ENCODE measurements at places on chromosomes 4 and X.

DNA sequence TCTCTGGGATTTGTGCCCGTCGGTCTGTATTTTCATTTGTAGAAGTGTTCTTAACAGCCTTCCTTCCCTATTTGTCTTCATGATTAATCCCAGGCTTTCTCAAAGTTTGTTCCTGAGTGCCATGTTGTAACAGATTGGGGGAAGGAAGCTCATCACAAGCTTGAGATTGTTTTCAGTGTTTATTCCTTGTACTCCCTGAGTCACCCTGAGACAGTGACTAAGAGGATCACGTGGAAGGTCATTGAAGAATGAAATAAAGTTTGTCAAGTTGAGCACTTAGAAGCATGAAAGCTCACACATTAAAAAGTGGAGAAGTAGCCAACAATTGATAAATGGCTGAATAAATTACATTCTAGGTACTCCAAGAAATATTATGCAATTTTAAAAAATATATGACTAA, 153.5 kb upstream of the FAM241A start:
- no peak for DNase-seq

- no peak for DNase-seq
Measured at GRCh38 chr4:150580306-150580705, 1.6 kb upstream of the MAB21L2 start.

GRCh38 chr4:89042055-89042454, 14.9 kb downstream of the FAM13A start:
- DNase-seq: no peak

DNA sequence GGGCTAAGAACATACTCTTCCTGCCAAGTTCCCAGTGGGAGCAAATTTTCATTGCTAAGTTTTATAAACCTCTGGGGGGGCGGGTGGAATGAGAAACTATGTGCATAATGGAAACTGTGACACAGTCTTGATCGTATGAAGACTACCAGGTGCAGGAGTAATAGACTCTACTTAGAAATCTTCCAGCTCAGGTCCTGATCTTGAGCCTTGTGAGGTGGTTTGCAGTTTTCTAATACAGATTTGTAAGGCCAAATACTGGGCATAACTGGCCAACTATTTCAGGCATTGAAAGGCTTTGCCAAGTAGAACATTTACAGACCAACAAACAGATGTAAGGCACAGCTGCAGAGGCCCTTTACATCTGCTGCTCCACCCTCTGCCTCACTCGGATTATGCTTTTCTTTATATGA, 89.7 kb upstream of the CBR4 start:
- DNase-seq: no peak

- no peak for DNase-seq
Measured at GRCh38 chrX:126272795-126273497, 106.9 kb upstream of the DCAF12L2 start.

- DNase-seq: no peak
Measured at GRCh38 chr4:37749398-37749988, 63.3 kb upstream of the RELL1 start.

DNA sequence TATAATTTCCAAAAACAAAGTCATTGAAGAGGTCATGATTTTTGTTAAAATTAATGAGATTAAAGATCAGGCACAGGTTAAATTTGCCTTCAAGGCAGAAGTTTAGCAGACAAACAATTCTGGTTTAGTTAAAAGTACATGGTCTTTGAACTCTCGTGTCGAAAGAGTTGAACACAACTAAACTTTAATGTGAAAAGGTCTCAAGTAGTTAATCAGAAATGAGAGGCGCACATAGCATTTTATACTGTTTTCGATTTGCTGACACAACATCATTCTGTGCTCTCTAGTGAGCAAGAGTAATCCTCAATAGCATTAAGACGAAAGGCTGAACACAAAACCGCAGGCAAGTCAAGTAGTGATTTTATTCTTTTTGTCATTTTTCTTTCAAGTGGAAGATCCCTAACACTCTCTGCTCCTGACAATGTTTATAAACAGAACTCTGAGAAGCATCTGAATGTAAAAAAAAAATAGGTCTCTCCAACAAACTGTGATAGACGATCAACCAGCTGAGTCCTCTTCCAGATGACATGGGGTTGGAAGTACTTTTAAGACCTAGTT, 49.8 kb downstream of the SH3RF1 start:
- no peak for DNase-seq

DNA sequence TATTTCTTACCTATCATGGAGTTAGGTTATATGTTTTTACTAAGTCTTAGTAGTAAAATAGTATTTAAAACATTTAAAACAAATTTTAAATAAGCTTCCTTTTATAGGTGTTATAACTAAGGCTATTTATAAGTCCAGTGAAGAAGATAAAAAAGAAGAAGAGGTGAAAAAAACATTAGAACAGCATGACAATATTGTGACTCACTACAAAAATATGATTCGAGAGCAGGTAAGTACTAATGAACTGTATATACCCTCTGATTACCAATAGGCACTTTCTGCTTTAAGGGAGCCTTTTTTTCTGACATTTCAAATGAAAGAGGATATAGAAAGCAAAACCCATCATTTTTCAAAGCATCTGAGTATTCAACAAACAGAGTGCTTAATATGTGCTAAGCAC, 76.6 kb downstream of the USO1 start:
- DNase-seq: no peak

DNA sequence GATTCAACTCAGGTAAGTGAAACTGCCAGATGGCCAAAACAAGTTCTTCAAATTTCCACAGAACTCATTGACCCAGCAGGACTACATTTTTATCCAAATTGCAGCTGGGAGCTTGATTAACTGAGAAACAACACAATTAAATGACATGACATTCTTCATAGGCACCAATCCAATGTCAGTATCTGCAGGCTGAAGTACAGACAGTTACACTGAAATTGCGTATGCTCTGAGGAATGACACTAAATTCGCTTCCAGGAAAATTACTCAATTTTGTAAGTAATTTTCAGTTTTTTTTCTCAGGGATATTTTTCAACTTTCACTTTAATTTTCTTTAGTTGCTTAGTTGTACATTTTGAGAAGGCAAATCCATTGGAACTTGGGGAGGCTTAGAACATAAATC, 4.5 kb downstream of the C1GALT1C1 start:
- DNase-seq: no peak

All from activated T-helper 1 cell treated with anti-CD3 and anti-CD28 coated beads, Interleukin-2, amount 50 U/mL, for 16 hours (primary cell).